Ammon's horn (tissue), 1 donor: ENCODE measurements at places on chromosomes 4 and X.
A peak's percentile ranks its signal among the peaks of the same experiment; 100 is the strongest.

DNA sequence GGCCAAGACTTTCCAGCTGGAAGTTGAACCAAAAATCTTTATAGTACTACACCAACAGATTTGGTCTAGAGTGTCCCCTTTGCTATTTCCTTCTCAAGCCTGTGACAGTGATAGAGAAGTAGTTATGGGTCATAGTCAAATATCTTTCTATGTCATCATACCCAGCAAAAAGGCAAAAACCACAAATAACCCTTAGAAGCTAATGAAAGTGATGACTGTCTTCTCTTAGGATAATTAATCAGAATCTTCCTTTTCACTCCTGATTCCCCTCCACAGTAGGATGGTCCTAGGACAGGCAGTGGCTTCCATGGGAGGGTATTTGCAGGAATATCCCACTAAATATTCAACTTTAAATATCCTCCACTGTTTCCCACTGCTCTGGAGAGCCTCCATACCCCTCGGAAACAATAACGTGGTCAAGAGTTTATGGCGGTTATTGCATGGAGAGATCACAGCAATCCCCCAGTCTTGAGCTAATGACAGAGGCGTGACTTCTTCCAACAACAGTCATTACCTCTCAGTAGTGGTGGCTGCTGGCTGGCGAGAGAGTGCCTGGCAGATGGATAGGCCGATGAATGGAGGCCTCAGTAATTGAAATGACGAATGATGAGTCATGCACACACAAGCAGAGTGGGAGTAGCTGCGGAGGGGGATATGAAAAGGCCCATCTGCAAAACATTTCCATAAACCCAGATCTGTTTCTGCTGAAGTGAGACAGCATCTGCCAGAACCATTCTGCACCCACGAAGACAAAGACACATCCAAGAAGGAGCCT is 154.9 kb downstream of the STK32B start:
- DNase-seq: peak; percentile 92

GRCh38 chrX:12885508-12885907 is 18.6 kb downstream of the TLR7 start:
- DNase-seq: no peak

DNA sequence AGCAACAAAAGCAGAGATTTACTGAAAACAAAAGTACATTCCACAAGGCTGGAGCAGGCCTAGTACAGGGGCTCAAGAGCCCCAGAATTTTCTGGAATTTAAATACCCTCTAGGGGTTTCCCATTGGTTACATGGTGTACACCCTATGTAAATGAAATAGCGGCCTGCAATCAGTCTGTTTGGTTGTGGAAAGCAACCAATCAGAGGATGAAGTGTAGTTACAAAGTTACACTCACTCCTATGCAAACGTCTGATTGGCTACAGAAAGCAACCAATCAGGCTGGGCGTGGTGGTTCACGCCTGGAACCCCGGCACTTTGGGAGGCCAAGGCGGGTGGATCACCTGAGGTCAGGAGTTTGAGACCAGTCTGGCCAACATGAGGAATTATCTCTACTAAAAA is 13.8 kb upstream of the TXLNG start:
- DNase-seq: no peak

DNA sequence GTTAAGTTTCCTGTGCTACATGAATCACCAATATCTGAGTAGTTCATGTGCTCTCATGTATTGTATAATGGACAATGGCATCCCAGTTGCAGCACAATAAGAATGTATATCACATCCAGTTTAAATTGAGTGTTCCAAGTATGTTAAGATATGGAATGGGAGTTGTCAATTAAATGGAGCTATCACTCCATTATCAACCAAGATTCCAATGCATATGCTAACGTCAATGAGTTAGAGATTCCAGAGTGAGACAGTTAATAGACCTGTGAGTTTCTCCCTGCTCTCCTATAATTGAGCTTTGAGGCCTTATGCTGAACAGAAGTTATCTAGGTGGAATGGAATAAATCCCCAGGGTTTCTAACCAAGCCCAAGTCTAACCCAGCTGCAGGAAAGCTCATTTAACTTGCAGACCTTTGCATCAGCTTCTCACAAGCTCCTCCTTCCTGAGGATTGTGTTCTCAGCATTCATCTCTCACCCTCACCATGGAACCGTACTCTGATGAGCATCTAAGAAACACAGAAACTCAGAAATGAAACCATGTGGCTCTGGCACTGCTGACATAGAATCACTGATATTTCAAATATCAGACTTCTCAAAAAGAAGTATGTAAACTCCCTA is 84.8 kb downstream of the TIGD2 start:
- DNase-seq: no peak

- DNase-seq: no peak
Measured at GRCh38 chrX:76657499-76657898, 230.0 kb downstream of the MAGEE1 start.

DNA sequence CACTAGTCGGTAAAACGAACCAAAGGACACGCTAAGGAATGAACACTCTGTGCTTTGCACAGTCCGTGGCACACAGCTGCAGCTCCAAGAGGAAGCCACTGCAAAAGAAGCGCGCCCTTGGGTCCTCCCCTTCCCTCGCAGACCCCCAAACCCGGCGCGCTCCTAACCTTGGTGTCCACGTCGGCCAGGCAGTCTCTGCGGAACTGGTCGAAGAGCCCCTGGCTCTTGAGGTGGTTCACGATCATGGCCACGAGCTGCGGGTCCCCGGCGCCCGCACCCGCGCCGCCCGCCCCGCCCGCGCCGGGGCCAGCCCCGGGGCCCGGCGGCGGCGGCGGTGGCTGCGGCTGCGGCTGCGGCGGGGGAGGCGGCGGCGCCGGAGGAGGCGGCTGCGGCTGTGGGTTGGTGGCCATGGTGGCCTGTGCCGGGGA is 333 bp downstream of the BOD1L1 start:
- peak; percentile 11 for DNase-seq

- DNase-seq: no peak
Measured at GRCh38 chr4:81676537-81676936, 204.8 kb upstream of the RASGEF1B start.

DNA sequence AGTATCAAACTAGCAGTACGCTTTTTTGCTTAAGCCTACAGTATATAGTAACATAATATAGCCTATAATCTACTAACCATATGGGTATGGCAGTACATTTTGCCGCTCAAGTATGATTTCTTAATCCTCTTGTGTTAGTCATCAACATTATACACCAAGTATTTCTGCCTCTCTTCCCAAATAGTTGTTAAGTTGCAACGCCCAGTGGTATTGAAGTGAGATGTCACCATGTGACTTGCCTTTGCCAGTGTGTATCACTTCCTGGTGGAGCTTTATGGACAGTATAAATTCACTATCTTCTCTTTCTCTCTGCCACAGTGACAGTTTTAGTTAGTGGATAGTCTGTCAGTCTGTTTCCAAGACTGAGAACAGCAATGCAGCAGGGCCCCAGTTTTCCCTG is 535.5 kb downstream of the PDHA2 start:
- DNase-seq: no peak

- no peak for DNase-seq
Measured at GRCh38 chrX:101163166-101163565, 56.4 kb upstream of the DRP2 start.

DNA sequence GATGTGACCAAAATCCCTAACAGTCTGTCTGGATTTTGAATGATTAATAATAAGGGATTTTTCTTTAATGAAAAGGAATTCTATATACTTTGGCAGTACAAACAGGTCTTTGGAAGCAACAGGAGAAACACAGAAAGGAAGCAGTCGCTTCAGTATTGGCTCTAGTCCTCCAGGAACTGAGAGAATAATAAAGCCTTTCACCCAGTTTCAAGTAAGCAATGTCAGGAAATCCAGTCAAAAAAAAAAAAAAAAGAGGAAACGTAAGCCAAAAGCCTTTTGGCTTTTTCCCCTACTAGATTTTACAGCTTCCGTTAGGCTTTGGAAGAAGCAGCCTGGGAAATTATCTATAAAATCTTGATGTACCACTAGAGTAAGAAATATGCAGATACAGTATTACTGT is 61.7 kb upstream of the HDAC8 start:
- DNase-seq: peak; percentile 9

GRCh38 chr4:141684785-141685184 is 48.4 kb downstream of the IL15 start:
- DNase-seq: no peak

GRCh38 chr4:71288875-71289274 is 49.9 kb upstream of the SLC4A4 start:
- no peak for DNase-seq

DNA sequence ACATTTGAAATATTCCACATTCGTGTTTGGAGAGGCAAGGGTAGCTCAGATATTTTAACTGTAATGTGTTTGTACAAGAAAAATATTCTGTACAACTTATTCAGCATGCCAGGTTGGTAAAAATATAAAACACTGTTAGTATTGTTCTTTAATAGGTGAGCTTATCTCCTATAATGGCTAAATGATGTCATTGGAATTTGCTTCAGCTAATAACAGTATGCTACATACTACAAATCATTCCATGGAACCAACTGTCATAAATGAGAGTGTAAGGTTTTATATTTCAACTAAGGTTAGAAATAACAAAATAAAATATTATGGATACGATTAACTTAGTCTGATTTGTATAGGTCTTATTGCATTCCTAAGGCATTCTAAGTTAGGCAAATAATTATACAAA is 206.6 kb downstream of the ADGRL3 start:
- DNase-seq: no peak

DNA sequence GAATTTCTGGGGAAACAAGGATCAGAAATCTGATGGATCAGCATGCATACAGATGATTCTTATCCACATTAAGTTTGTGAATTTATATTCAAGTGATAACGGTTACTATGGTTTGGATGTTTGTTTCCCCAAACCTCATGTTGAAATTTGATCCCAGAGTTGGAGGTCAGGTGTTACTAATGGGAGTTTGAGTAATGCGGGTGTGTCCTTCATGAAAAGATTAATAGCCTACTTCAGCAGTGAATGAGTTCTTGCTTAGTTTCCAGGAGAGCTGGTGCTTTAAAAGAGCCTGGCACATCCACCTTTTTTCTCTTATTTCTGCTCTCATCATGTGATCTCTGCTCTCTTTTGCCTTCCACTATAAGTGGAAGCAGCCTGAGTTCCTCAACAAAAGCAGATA is 712.4 kb downstream of the IL1RAPL1 start:
- DNase-seq: no peak

DNA sequence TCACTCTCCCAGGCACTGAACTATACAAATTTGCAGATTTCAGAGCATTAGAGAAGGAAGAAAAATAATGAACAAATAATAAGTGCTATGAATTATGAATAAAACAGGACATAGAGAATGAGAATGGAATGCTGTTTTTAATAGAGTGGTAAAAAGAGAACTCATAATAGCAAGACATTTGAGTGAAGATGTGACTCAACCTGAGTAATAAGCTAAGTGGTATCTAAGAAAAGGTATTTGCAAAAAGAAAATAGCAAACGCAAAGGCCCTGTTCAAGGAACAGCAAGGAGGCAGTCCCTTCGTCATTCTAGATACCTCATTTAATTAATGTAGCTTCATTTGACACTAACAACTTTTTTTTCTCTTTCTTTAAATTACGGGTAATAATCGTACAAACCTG is 1910.0 kb upstream of the TENM3 start:
- DNase-seq: no peak

DNA sequence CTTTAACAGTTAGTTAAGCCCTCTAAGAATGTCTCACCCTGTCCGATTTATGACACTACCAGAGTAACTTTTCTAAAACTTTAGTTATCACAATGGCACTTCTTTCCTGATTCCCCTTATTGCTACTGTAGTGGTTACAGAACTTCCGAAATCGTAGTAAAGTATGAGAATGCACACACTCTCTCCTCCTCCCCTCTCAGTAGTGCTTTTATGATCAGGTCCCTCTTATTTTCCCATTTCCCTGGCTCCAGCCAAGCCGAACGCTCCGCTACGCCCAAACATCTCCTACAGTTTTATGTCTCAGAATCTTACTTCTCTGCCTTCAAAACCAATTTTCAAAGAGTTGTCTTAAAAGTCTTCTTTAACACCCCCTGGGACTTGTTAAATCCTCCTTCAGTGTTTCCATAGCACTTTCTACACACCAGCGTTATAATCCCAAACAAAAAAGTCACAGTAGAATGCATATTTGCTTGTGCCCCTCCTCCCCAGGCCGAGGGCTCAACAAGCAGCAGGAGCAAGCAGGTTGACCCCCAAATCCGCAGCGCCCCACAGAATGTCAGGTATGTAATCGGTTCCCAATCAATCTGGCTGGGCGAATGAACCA is 671 bp downstream of the HPF1 start:
- DNase-seq: no peak

DNA sequence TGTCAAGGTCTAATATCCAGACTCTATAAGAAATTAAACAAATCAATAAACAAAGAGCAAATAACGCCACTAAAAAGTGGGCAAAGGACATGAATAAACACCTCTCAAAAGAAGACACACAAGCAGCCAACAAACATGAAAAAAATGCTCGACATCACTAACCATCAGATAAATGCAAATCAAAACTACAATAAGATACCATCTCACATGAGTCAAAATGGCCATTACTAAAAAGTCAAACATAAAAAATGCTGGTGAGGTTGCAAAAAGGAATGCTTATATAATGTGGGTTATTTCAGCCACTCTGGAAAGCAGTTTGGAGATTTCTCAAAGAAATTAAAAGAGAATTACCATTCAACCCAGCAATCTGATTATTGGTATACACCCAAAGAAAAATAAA is 481.1 kb downstream of the STPG2 start:
- no peak for DNase-seq

- no peak for DNase-seq
Measured at GRCh38 chr4:105387466-105387865, 86.4 kb downstream of the PPA2 start.

DNA sequence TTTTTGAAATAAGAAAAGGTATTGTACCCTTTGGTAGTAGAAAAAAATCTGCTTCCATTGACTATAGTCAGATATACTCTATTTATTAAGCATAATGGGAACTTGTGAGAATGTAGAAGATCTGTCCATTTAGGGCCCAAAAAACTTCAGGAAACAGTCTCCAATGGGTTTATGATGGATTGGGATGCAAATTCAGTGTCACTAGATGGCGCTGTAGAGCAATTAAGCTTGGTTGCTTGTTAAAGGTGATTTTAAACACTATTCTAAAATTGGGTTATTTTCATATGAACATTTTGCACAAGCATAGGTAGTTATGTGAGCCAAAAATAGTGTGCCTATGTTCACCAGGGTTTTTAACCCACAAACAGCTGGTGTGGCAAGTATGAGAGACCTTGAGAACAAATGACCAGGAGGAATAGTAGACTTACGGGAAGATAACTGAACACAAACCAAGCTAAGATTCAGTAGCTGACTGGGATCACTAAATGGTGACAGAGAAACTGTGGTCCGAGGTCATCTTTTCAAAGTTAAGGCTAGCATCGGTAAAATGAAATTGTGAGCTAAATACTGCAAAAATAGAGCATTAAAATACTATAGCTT is 80.3 kb upstream of the LSM6 start:
- peak; percentile 47 for DNase-seq

- DNase-seq: no peak
Measured at GRCh38 chr4:101420661-101421060, 73.3 kb upstream of the PPP3CA start.

GRCh38 chr4:101162990-101163380 is 184.3 kb downstream of the PPP3CA start:
- no peak for DNase-seq

- DNase-seq: peak; percentile 77
Measured at GRCh38 chrX:37745354-37745753, 34.5 kb upstream of the CYBB start.
